ENCODE measurements at places on chromosomes 6 and 20.

- DNase-seq = no peak
Measured at GRCh38 chr6:127952176-127952575, 51.3 kb upstream of the THEMIS start.

GRCh38 chr6:134421501-134421900 lies 103.6 kb upstream of the SGK1 start:
- DNase-seq = no peak

DNA sequence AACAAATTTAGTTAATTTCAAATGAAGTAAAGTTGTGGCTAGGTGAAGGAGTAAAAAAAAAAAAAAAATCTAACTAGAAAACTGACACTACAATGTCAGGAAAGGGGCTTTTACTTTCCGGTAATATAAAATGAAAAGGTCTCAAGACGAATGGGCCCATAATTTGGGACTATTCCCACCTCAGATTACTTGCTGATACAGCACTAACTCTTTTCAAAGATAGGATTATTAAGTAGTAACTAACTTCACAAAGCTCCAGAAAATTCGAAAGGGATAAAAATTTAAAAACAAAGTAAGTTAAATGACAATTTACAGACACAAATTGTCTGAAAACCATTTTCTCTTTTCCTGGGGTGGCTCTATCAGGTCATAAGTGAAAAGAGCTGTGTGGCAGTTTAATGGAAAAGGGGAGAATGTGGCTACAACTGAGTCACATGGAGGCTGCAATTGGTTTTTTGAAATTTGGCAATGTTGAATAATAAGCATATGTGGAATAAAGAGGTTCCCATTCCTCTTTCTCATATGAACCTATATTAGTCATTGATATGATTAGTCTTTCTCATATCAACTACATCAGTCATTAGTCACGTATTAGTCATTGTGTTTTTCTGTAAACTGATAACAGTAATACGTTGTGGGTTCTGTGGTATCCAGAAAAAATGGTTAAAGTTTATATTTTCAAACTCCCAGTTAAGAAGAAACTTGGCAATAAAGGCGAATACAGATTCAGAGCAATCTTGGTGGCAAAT lies 78.0 kb downstream of the RWDD2A start:
- no peak for DNase-seq

DNA sequence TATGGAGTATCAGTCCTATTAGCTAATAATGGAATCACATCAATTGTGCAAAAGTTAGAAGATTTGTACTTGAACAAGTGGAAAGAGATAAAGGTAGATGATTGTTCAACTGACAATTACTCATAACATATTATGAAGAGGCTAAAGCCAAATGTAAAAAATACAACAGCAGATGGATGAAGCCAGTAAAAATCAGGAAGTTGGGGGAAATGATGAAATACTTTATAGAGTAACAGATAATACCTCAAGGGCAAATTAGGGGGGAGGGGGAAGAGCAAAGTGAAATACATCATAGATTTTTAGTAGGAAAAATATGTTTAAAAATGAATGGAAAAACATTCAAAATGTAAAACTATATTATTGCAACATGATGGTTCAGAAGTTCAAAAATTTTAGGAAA lies 114.0 kb downstream of the PDSS2 start:
- DNase-seq = no peak

GRCh38 chr20:6956574-6956973 lies 189.1 kb downstream of the BMP2 start:
- no peak for DNase-seq
